EH (cell line): ENCODE measurements at places on chromosomes 4 and X.

- DNase-seq: peak; percentile 13
Measured at GRCh38 chr4:25903900-25904747, 9.9 kb upstream of the SMIM20 start.

GRCh38 chr4:147955827-147956558 is 224.1 kb downstream of the ARHGAP10 start:
- no peak for DNase-seq

GRCh38 chr4:167176723-167177367 is 57.4 kb downstream of the SPOCK3 start:
- no peak for DNase-seq

GRCh38 chrX:20680998-20681397 is 414.3 kb upstream of the RPS6KA3 start:
- peak; percentile 9 for DNase-seq

GRCh38 chr4:92235731-92236130 is 68.0 kb upstream of the GRID2 start:
- no peak for DNase-seq
